ENCODE measurements at places on chromosomes 2 and 18.

GRCh38 chr2:59308108-59308507 lies 1067.0 kb upstream of the FANCL start:
- no peak for DNase-seq

- peak; percentile 45 for DNase-seq
Observed at GRCh38 chr2:95343429-95344214, 46.5 kb downstream of the KCNIP3 start.

- no peak for DNase-seq
Observed at GRCh38 chr2:10350761-10351160, 48.1 kb downstream of the HPCAL1 start.

GRCh38 chr2:234142530-234142929 lies 92.0 kb downstream of the SPP2 start:
- no peak for DNase-seq

GRCh38 chr2:96267159-96267971 lies 1.3 kb downstream of the CIAO1 start:
- no peak for DNase-seq

GRCh38 chr18:66638856-66639629 lies 35.2 kb upstream of the CDH19 start:
- no peak for DNase-seq
